ENCODE measurements at places on chromosomes 2 and 18.

GRCh38 chr2:46213906-46214305 is 83.3 kb upstream of the EPAS1 start:
- DNase-seq = no peak

DNA sequence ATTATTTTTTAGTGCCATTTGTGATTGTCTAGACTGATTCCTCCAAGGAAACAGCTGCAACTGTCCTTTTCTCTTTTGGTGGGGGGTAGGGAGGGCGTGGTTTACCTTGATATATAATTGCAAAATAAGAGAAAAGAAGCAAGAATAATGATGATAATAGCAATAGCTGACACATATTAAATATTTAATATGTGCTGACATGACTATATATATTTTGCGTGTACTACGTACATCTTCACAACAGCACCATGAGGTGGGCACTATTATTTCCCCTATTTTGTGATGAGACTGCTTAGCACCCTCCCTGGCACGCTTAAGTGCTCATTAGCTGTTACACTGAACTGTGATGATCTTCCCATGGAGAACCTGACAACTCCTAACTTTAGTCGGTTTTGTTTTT is 39.4 kb downstream of the TNFRSF11A start:
- DNase-seq = no peak

DNA sequence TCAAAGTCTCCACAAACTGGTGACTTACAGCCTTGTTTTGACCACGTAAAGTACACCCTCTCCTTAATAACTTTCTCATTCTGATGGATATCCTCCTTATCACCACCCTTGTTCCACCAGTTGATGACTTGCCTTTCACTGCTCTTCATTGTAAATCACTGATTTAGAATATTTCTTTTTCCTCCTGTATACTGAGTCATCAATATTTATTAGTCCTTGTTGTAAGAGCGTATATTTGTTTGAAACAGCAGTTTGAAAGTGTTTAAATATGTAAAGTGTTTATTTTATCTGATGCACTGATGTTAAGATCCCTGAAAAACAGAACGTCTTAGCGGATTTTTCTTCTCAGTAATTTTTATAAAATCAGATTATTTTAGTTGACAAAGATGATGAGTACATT is 34.2 kb upstream of the DYSF start:
- no peak for DNase-seq

DNA sequence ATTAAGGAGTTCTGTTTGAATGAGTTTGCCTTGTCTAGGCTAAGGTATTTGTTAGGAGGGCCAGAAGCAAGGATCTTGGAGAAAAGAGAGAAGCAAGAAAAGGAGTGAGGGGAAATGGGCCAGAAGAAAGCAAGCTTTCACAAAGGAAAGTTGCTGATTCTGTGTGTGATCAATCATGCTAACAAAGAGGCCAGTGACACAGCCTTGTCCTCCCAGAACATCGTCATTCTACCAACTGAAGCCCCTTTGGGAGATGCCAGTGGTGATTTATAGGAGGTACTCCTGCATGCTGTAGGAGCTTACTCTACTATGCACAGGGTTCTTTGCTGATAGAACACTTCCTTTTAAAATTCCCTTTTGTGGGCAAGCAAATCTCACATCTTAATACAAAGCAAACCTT is 449.2 kb upstream of the SPRED2 start:
- DNase-seq = no peak

DNA sequence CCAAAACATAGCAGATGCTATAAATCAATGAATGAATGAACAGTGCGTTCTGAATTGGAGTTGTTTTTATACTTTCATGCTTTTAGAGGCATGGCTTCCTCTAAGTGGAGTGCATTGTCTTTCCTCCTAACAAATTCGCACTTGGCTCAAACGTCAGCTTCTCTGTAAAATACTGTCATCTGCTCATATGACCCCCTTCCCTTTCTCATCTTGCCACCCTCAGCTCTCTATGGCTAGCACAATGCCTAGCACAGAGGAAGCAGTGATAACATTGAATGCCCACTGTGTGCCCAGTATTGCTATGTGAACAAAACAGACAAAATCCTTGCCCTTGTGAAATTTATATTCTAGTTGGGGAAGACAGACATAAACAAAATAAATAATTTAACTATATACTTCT is 258.8 kb downstream of the MREG start:
- no peak for DNase-seq

GRCh38 chr18:48228841-48229240 is 180.3 kb downstream of the ZBTB7C start:
- no peak for DNase-seq

DNA sequence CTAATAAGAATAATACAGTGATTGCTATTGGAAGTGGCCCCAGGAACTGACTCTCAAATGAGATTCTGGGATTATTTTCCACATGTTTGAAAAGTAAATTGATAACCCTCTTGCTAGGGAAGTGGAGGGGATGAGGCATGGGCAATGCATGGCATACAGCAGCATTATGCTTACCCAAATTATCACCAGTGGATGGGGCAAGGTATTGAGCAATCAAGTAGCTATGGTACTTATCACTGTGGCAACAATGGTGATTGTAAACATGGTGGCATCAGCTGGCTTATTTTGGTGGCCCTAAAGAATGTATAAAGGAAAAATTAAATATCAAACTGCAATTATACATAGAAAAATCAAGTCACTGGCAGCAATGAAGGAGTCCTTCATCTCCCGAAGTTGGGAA is 155.1 kb downstream of the FIGN start:
- DNase-seq = no peak

DNA sequence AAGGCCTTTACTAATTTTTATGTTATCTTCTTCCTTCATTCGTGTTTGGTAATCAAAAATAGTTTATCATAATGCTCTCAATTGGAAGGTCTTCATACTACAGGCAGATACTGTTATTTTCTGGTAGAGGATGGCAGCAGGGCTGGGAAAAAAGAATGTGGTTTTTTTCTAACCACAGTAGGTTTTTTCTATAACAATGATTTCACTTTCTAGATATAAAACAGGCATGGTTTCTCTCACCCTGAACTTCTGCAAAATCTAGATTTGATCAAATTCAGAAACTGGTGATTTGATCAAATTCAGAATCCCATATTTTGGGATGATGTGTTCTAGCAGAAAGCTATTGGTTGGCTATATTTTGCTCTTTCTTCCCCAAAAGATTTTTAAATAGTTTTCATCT is 27.6 kb downstream of the BCL11A start:
- DNase-seq = no peak
